ENCODE measurements at places on chromosomes 7 and 10.

DNA sequence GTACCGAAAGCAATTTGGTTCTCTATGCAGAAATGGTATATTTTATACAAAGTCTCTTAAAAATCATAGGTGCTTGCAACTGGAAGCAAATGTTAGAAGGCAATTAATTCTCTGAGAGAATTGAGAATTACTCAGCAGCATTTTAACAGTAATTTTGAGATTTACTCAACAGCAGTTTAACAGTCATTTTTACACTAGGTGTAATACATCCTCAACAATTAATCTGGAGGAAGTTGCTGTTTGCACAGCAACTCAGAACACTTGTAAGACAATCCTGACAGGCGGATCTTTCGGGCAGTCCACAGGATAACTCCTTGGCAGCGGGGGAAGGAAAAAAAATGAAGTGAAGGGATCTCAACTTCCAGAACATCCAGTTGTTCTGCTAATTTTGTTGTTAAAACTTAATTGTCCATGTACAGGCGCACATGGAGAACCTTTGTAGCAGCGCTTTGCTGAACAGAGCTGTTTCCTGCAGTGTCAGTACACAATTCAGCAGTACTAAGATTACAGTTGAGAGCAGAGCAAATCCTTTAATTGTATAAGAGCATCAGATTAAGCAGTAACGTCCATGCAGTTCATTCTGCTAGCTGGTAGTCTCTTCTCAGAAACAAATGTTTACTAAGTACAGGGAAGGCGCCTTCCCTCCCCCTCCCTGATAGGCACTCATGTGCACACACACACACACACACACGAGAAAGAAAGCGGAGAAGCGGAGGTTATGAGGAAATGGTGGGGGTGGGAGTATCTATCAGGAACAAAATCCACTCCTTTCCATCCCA lies 43.8 kb downstream of the ENO4 start:
- DNase-seq, result peak; percentile 13

DNA sequence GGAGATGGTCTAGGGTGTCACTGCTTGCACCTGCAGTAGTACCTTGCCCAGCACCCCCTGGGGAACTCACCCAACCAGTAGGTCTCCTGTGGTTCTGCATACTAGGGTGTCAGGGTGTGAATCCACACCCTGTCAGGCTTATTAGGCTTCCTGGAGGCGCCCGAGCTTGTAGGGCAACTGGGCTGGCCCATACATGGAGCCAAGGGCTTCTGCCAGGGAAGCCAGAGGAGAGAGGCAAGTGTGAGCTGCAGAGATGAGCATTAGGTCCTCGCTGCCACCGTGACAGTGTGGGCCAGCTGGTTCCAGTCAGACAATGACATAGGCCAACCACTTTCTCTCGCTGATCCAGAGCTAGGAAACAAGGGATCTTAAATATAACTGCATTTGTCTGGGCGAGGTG lies 11.2 kb downstream of the MXI1 start:
- no peak for DNase-seq

GRCh38 chr7:41977151-41977651 lies 259.8 kb downstream of the GLI3 start:
- peak; percentile 71 for DNase-seq

DNA sequence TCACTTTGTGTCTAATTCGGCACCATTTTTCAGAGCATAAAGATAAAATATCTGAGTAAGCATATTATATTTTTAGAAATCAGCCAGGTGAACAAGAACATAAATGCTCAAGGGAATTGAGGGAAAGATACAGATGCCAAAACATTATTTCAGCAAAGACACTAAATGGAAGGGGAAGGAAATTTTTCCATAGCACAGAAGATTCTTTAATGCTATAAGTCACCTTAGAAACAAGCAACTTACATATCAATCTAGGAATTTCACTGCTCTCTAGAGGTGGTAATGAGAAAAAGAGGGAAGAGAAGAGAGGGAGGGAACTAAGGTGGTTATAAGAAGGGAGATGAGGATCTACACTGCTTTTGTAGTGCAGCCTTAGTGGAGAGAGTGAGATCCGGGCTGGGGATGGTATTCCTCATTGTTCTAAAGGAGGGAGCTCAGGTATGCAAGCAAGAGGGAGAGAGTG lies 20.4 kb downstream of the ZNF365 start:
- no peak for DNase-seq

- no peak for DNase-seq
These were observed 16.2 kb upstream of the SPOCK2 start for GRCh38 chr10:72104472-72105097.

GRCh38 chr7:13890793-13891192 lies 98.7 kb downstream of the ETV1 start:
- no peak for DNase-seq

DNA sequence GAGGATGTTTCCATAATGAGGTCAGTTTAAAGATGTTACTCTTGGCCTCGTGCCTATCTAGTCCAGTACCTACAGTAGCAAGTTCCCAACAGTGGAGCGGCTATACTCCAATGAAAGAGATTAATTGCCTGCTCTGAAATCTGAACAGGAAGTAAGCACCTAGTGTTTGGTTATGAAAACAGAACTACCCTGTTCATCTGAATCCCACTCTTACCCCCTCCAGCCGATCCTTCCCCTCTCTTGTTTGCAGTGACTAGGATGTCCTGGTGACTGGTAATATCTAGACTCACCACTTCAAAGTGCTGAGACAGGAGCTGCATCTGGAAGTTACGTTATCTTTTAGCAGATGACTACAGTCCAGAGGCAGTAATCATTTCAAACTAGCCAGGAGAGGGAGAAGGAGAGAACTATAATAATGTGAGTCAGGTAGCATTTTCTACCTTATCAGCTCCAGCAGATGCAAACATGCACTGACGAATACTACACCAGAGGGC lies 666.7 kb upstream of the NRP1 start:
- DNase-seq, result no peak

GRCh38 chr7:25885057-25885576 lies 266.9 kb upstream of the NFE2L3 start:
- no peak for DNase-seq

DNA sequence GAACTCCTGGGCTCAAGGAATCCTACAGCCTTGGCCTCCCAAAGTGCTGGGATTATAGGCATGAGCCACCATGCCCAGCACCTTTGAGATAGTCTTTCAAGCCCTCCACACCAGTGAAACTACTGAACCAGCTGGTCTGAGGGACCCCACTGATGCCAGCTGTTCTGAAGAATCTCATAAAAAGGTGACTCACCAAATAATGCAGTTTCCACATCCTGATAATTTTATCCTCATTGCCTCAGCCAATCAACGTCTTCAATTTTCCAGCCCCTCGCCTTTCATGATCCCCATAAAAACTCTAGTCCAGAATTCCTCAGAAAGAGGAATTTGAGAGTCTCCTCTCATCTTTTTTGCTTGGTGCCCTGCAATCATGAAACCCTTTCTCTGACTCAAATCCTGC lies 1691.6 kb upstream of the LRRTM3 start:
- DNase-seq, result no peak

DNA sequence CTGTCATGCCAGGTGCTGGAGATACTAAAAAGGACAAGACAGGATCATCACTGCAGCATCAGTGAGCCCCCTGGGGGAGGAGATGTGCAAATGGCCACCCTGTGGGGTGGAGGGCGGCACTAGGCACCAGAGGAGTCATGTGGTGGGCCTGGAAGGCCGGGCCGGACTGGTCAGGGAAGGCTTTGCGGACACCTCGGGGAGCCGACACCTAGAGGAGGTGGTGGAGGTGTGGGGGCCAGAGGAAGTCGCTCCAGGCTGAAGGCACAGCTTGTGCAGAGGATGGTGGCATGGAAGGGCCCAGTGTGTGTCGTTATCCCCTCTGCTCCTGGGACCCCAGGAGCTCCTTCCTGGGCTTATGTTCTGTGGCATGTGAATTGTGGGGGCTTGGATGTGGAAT lies 437.7 kb downstream of the RPS24 start:
- DNase-seq, result no peak

DNA sequence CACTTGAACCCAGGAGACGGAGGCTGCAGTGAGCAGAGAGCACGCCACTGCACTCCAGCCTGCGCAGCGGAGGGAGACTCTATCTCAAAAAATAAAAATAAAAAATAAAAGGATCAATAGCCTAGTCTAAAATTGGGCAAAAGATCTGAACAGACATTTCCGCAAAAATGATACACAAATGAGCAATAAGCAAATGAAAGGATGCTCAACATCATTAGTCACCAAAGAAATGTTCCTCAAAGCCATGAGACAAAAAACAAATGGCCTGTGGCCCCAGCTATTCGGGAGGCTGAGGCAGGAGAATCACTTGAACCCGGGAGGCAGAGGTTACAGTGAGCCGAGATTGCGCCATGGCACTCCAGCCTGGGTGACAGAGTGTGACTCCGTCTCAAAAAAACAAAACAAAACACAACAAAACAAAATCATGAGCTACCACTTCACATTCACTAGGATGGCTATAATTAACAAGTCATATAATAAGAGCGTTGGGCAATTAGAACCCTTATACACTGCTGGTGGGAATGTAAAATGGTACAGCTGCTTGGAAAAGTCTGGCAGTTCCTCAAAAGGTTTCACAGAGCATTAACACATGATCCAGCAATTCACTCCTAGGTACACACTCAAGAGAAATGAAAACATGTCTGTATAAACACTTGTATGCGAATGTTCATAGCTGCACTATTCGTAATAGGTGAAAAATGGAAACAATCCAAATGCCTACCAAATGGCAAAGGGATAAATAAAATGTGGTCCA lies 3.1 kb downstream of the DAGLB start:
- DNase-seq, result no peak

- DNase-seq, result no peak
These were observed 130.8 kb downstream of the MDFIC start for GRCh38 chr7:115052706-115053105.

DNA sequence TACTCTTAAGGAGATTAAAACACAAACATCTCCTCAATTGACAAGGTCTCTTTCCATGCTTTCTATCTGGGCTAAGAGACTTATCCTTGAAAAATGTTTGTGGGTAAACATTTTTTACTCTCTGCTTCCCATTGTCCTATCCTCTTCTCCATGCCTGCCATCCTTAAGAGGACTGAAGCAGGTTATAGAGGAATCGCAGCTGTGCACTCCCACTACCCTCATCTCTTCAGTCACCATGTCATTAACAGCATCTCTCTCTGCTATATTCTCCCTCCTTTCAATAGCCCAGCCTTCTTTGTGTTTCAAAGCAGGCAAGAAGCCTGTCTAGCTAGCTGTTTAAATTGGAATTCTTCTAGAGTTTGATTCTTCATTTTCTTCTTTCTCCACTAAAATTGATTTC lies 22.6 kb downstream of the COL1A2 start:
- DNase-seq, result no peak

GRCh38 chr7:42139751-42140150 lies 97.3 kb downstream of the GLI3 start:
- DNase-seq, result no peak

DNA sequence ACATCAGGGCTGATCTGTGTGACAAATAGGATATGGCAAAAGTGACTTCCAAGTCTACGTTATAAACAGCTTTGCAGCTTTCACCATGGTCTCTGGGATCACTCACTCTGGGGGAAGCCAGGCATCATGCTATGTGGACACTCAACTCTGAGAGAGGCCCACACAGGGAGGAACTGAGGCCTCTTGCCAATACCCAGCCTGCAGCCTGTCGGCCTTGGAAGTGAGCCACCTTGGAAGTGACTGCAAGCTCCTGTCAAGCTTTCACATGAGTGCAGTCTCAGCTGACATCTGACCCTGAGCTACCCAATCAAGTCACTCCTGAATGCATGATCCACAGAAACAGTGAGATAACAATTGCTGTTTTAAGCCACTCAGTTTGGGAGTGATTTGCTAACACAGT lies 56.5 kb downstream of the MMRN2 start:
- DNase-seq, result peak; percentile 41

DNA sequence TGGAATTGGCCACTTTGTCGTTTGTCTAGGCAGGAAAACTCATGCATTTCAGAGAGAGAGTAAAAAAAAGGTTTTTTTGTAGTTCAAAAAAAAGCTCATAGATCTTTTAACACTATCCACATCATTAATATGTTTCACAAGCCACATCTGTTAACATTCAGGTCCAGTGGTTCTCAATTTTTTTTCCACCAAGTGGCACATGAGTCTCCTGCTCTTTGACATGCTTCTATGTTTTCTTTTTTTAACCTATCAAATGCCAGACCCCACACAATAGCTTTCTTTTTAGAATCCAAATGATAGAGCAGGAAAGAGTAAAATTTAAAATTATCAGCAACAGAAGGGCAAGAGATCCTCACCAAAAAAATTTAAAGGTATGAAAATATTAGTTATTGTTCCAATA lies 20.3 kb downstream of the NOD1 start:
- no peak for DNase-seq

- peak; percentile 14 for DNase-seq
These were observed 33.5 kb downstream of the LYZL2 start for GRCh38 chr10:30596013-30596412.

GRCh38 chr7:1654738-1655475 lies 15.2 kb upstream of the ELFN1 start:
- no peak for DNase-seq

DNA sequence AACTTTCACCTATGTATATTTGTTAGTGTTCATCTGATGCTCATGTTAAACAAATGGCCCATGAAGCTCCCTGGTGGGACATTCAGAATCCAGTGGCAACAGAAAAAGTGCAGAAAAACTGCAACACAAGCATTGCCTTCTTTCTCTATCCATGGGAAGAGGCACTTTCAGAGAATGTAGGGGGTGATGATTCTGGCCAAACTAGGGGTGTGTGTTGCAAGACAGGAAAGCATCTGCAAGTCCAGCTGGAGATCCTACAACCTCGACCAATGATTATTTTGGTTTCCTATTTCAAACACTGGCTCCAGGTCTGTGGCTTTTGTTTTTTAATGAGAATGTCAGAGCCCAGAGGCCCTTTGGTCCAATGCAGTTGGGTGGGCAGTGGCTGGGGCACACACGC lies 198.7 kb downstream of the CXCL12 start:
- DNase-seq, result peak; percentile 45

DNA sequence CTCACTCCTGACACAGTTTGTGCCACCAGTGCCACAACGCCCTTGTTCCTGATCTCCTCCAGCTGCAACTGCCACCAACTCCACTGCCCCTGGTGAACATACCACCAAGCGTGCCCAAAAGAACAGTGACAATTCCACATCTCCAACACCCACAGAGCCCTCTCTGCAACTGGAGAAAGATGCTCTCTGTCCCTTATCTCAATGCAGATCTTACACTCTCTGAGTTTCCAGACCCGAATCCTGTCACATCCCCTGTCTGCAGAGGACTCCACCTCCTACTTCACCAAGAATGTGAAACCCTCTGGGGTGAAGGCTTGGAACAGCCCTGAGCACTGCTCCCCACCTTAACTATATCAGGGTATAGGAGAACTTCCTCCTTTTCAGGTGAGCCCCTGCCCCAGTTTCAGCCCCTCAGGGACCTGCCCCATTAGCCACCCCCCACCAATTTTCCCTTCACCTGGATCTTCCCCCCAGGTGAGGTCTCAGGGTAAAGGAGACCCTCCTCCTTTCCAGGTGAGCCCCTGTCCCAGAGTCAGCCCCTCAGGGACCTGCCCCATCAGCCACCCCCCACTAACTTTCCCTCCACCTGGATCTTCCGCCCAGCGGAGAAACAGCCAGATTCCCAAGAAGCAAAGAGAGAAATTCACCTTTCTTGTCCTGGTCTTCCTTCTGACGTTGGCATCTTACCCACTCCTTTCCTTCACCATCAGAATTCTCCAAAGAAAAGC lies 55.0 kb downstream of the CPXM2 start:
- no peak for DNase-seq

Data from astrocyte of the spinal cord (primary cell).